ENCODE measurements at places on chromosomes 6 and 20.
A peak's percentile ranks its signal among the peaks of the same experiment; 100 is the strongest.

DNA sequence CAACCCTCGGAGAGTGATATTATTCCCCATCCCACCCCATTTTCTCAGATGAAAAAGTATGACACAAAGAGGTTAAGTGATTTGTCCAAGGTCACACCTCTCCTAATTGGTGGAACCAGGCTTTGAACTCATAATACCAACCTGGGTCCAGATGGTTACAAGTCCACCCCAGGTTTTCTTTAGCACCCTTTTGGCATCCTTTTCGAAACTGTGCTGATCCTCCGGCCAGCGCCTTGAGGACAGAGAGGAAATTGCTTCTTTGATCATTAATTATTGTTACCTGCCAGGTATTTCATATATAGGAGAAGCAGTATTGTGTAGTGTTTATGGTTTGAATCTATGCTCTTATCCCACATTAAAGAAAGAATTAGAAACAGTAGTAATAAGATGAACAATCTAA lies 29.3 kb upstream of the PDYN start:
- DNase-seq: no peak

GRCh38 chr6:34522761-34523160 lies 33.4 kb downstream of the SPDEF start:
- DNase-seq: no peak

GRCh38 chr6:112049026-112049799 lies 4.7 kb upstream of the CCN6 start:
- DNase-seq: no peak

GRCh38 chr6:12614456-12614855 lies 102.1 kb upstream of the PHACTR1 start:
- DNase-seq: no peak

GRCh38 chr6:155384321-155384952 lies 70.2 kb upstream of the TFB1M start:
- DNase-seq: no peak

GRCh38 chr20:62707276-62707920 lies 1.2 kb upstream of the NTSR1 start:
- no peak for DNase-seq

- DNase-seq: no peak
Measured at GRCh38 chr6:33698494-33698893, 13.0 kb downstream of the UQCC2 start.

GRCh38 chr6:161023316-161023715 lies 31.7 kb downstream of the MAP3K4 start:
- no peak for DNase-seq

DNA sequence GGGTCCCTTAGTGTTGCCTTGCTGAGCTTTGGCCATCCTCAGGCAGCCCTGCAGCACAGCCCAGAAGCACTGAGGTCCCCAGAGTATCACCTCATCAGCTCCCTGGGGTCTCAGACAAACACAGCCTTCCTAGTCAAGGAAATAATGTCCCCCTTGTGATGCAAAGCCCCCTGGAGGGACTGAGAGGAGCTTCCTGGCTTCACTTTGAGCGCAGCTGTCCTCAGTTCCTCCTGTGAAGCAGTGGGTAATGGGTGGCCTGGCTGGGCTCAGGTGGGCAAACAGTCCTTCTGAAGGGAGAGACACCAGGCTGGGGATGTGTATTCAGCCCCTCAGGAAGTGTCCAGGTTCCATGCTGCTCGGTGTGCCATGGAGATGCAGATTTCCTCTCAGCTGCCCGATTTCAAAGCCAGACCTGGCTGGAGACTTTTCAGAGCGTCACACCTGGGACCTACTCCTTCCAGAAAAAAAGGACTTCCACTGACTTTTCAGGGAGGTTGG lies 79.2 kb upstream of the FOXA2 start:
- DNase-seq: no peak

- DNase-seq: no peak
Measured at GRCh38 chr6:158358450-158359077, 46.3 kb downstream of the TULP4 start.

DNA sequence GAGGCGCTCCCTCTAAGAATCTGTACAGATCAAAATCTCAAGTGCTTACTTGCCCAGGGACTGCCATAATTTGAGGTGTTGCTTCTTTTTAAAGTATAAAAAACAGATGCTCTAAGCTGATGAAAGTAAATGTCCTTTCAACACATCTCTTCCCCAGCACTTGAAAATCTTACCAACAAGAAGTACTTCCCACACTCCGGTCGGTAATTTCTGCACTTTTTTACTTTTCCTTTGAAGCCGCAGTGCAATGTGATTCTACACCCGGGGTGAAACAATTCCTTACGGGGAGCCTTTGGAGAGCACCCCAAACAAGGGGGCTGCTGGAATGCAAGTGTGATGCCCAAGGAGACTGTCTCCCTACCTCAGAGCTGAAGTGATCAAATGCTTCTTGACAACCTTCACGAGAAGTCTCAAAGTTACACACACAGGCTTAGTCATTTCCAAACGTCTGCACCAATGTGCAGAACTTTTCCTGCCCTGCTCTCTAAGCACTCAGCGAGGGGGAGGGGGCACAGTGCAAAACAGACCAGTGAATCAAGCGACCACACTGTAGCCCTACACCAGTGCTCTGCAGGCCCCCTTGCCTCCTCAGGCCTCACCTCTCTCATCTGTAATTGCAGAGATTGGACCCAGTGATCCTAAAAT lies 56.7 kb downstream of the ATXN1 start:
- no peak for DNase-seq

DNA sequence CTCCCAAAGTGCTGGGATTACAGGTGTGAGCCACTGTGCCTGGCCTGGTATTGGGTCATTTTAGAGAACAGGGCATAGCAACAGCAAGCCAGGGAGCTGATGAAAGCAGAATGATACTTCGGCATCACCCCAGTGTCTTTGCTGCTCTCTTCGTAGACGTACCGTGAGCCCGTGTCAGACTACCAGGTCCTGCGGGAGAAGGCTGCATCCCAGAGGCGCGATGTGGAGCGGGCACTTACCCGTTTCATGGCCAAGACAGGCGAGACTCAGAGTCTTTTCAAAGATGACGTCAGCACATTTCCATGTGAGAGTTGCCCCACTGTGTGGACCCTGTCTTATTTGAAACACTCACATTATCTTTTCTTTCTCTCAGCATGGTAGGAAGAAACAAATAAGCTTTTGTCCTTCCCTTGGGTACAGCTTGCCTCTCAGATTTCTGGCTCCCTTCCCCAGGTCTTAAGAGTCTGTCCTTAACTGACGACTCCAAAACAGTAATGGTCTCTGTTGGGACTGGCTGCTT lies 15.9 kb downstream of the TAF8 start:
- DNase-seq: no peak

GRCh38 chr6:130557481-130558112 lies 191.8 kb downstream of the TMEM200A start:
- DNase-seq: no peak

DNA sequence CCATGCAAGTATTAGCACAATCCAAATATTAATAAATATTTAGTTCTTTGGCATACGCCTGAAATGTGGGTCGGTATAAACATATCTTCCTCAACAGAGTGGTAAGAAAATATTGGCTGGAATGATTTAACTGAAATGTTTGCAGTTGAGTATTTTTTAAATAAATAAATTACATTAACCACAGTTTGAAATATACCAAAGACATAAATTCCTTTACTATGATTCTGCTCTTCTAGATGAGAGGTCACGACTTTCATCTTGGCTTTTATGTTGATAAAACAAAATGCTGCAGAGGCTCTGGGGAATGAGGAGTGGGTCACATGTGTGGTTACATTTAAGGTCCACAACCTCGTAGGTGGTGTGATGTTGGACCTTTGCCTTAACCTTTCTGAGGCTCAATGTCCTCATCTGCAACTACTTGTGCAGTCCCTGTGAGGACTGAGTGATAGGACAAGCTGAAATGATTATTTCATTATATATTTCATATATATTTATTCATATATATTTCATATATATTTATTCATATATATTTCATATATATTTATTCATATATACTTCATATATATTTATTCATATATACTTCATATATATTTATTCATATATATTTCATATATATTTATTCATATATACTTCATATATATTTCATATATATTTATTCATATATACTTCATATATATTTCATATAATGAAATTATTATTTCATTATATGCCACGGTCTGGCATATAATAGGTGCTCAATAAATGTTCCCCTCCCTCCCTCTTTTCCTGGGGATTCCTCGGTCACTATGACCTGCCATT lies 107.4 kb downstream of the SAMD5 start:
- DNase-seq: no peak

- no peak for DNase-seq
Measured at GRCh38 chr6:13604135-13604534, 11.0 kb upstream of the NOL7 start.

GRCh38 chr6:27847706-27848105 lies 64.5 kb downstream of the OR2B2 start:
- DNase-seq: no peak

GRCh38 chr6:31877651-31878161 lies 1.1 kb downstream of the SLC44A4 start:
- DNase-seq: no peak

GRCh38 chr6:52385074-52385473 lies 23.1 kb downstream of the PAQR8 start:
- DNase-seq: no peak

GRCh38 chr6:116355796-116356195 lies 15.0 kb upstream of the DSE start:
- no peak for DNase-seq

DNA sequence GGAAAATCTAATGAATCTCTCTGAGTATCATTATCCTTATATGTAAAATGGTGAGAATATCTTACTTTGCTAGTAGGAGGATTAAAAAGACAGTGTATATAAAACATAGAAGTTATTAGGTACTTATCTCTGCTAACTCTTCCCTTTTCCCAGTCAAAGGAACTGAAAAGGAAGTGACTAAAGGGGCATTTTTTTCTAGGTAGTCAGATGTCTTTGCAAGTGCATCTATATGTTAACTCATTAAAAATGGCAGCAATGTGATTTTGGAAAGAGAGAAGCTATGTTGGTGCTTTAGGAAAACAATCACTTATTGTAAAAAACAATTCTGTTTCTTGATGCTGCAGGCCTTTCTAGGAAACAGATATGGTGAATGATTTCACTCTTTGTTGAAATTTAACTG lies 180.9 kb downstream of the SAMD5 start:
- no peak for DNase-seq

GRCh38 chr6:155418017-155418761 lies 37.5 kb downstream of the NOX3 start:
- no peak for DNase-seq

DNA sequence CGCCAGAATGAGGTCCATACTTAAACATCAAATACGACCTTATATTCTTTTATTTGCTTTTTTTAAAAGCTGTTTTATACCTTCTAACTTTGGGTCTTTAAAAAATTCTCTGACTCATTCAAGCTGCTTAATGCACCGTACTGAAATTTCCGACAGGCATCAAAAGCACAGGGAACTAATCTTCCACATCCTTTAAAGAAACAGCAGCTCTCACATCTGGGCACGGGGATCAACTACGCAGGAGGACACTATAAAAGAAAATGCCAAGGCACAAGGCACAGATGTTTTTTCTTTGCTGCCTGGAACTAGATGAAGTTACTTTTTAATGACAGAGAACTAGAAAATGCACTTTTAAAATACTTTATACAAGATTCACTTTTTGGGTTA lies 112.4 kb upstream of the ARG1 start:
- DNase-seq: no peak

- no peak for DNase-seq
Measured at GRCh38 chr6:22737331-22737730, 168.0 kb downstream of the HDGFL1 start.

- peak; percentile 56 for DNase-seq
Measured at GRCh38 chr6:136113736-136114173, 136.4 kb downstream of the MTFR2 start.

GRCh38 chr6:30470968-30471367 lies 18.3 kb upstream of the HLA-E start:
- no peak for DNase-seq

- no peak for DNase-seq
Measured at GRCh38 chr20:13492001-13492481, 146.7 kb downstream of the TASP1 start.

DNA sequence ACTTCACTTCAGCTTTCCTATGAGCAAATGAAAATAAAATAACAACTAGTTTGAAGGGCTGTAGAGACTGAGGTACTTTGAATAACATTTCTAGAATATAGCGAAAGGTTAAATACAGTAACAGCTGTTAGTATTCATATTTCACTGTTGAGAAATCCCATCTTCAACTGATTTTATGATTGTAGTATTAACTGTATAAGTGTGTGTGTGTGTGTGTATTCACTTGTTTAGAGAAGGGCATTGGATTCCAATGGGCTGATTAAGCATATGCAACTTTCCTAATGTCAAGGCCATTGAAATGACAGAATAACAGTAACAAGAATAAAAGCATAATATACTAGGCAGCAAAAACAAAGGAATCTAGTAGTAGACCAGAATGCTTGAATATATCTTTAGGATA lies 957.5 kb upstream of the EPHA7 start:
- no peak for DNase-seq

DNA sequence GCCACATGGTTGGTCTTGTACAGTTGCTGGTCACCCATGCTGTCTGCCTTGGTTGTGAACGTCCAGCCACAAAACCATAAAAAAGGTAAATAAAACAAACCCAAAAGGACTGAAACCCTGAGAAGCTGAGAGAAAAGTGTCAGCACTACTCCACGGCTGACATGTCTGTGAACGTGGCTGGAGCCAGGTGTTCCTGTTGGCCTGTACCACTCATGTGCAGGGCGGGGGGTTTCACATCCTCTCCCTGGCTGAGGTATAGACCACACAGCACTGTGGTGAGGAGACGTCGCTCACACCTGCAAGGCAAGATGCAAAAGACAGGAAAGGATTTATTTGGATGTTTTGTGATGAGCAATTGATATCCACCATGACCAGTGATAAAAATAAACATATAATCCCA lies 51.9 kb upstream of the MRPS10 start:
- no peak for DNase-seq

DNA sequence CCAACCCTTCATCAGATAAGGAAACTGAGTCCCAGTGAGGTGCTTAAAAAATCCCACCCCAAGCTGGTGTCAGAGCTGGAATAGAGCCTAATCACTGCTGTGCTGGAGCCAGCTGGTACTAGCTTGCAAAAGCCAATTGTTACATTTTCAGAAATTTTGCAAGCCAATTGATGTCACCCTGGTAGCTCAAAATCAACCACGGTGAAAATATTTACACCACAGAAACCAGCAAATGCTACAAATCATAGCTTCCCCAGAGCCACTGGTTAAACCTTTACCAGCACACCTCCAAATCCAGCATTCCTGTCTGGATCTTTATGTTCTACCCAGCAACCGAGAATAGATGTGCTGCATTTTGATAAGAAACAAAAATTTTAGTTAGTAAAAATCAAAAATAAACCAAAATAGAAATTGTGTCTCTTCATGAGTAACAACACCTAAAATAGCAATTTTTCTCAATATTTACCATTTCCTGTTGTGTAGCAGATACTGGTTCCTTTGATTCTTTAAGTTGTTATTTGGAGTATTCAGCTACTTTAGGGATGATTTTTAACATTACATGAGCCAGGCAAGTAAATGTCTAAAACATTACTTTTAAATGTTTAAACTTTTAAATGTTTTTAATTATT lies 7.2 kb upstream of the LCA5 start:
- no peak for DNase-seq

GRCh38 chr6:168992446-168993144 lies 261.1 kb downstream of the THBS2 start:
- no peak for DNase-seq

GRCh38 chr20:40650707-40651106 lies 38.3 kb downstream of the MAFB start:
- DNase-seq: no peak

All from GF-D8 (cell line).